ENCODE measurements at places on chromosomes 16 and 17.

DNA sequence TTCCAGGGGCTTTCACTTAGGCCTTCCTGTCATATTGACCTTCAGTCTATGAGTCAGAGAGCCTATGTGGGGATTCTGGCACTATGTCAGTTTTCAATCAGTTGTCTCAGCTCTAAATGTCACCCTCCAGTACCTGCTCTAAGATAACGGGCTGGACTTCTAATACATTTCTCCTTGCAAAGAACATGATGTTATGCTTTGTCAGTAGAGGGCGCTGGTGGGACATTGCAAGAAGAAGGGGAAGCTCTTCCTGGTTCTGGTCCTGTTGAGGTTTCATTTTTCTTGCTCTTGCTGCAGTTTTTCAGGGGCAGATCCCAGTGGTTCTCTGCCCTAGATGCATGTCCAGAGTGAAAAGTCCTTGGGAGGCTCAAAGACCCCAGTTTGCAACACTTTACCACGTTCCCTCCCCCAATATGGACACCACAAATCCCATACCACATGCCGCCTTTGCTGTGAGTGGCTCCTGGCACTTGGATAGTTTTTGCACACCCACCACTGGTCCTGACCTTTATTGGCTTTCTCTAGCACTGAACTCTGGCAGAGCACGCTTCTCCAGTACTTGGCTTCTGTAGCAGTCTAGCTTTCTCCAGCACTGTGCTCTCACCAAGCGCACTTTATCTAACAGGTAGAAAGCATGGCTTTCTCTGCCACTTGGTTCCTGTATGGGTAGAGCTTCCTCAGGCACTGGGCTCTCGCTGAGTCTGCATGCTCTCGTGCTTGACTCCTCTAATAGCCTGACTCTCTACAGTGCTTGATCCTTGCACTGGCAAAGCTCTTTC is 49.0 kb downstream of the BCL7C start:
- peak; percentile 78 for DNase-seq

DNA sequence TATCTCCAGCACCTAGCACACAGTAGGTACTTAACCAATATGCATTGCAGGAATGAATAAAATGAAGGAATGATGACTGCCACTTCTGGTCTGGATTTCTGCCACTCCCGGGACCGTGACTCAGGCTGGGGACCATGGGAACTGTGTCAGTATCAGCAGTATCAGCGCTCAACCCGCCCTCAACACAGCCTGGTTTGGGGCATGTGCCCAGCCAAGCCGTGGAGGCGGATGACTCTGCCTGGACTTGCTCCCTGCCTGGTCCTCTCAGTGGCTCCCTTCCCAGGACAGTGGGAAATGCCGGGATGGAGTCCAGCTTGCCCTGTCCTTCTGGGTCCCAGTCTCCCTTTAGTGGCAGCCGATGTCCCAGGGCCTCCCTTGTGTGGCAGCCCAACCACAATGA is 55.1 kb downstream of the SRCIN1 start:
- DNase-seq = no peak

DNA sequence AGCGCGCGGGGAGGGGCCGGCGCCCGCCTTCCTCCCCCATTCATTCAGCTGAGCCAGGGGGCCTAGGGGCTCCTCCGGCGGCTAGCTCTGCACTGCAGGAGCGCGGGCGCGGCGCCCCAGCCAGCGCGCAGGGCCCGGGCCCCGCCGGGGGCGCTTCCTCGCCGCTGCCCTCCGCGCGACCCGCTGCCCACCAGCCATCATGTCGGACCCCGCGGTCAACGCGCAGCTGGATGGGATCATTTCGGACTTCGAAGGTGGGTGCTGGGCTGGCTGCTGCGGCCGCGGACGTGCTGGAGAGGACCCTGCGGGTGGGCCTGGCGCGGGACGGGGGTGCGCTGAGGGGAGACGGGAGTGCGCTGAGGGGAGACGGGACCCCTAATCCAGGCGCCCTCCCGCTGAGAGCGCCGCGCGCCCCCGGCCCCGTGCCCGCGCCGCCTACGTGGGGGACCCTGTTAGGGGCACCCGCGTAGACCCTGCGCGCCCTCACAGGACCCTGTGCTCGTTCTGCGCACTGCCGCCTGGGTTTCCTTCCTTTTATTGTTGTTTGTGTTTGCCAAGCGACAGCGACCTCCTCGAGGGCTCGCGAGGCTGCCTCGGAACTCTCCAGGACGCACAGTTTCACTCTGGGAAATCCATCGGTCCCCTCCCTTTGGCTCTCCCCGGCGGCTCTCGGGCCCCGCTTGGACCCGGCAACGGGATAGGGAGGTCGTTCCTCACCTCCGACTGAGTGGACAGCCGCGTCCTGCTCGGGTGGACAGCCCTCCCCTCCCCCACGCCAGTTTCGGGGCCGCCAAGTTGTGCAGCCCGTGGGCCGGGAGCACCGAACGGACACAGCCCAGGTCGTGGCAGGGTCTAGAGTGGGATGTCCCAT is 232.8 kb downstream of the SEC14L1 start:
- peak; percentile 73 for DNase-seq

- DNase-seq = no peak
Measured at GRCh38 chr16:65657556-65657955, 535.7 kb upstream of the CDH11 start.

DNA sequence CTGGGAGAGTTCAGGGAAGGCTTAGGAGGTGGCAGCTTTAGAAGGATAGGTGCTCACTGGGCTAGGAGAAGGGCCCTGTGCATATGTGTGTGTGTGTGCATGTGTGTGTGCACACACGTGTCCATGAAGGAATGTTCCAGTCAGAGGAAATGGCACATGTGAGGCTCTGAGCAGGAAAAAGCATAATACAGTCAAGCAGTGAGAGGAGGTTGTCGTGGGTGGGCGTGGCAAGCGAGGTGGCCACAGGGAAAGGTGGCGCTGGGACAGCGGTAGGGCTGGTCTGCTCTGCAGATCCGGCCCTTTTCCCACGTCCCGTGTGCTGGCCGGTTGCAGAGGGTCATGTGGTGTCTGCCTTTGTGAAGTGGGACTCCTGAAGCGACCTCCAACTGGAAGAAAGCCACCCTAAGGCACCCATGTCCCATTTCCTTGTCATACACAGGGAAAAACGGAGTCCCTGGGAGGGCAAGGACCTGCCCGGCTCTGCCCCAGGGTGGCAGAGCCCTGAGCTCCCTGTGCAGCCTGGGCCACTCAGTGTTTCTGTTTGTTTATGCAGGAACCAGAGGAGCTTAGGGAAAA is 40.1 kb downstream of the NT5M start:
- no peak for DNase-seq

- DNase-seq = no peak
Measured at GRCh38 chr16:4564661-4565267, 8.6 kb downstream of the C16orf96 start.

- DNase-seq = no peak
Measured at GRCh38 chr17:79144133-79144532, 69.5 kb downstream of the ENGASE start.

- DNase-seq = no peak
Measured at GRCh38 chr16:68335175-68335574, 24.4 kb downstream of the PRMT7 start.

DNA sequence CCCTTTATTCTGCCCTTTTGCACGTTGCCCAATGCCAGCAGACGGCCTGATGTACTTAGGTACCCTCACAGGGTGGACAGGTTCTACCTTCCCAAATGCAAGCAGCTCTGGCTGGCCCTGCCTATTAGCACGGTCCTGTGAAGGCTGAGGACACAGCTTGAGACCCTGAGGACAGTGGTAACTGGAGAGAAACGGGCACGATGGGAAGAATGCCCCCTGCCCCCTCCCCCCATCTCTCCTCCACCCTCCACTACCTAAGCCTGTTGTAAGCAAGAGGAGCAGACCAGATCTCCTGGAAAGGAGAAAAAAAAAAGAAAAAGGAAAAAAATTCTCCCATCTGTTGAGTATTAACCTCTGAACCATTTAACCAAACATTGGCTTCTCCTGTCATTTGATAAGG is 34.1 kb downstream of the MEOX1 start:
- DNase-seq = no peak

DNA sequence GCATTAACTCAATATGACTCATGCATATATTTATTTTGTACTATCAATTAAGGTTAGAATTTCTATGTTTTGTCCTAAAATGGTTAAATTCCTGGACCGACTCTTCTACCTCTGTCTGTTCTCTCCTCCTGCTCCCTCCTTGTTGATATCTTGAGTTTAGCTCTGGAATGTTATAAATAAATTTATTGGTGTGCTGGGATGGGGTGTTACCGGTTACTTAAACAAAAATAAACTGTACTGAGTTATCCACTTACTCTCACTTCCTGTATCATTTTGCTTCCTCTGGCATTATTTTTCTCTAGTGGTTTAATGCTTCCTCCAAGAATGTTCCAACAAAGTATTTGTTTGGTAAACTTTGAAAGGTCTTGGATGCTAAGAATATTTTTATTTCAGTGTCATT is 120.1 kb downstream of the ABCA8 start:
- no peak for DNase-seq

- no peak for DNase-seq
Measured at GRCh38 chr16:19505600-19506303, 16.1 kb downstream of the GDE1 start.

GRCh38 chr16:86059253-86060171 is 160.6 kb downstream of the IRF8 start:
- DNase-seq = no peak

DNA sequence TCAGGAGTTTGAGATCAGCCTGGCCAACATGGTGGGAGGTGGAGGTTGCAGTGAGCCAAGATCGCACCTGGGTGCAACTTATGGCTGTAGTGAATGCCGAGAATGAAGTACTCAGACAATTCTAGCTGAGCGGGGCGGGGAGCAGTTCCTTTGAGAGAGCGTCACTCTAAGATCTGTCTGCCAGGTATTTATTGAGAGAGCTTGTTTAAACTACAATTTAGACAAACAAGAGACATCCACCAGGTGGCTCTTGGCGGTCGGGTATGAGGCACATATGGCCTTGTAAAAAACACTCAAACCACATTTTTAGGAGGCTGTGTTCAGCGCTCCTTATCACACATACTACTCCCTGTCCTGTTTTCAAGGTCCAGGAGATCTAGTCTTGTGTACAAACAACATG is 40.6 kb upstream of the CDH1 start:
- DNase-seq = no peak

GRCh38 chr16:30740364-30741251 is 7.6 kb upstream of the PHKG2 start:
- DNase-seq = peak; percentile 88

DNA sequence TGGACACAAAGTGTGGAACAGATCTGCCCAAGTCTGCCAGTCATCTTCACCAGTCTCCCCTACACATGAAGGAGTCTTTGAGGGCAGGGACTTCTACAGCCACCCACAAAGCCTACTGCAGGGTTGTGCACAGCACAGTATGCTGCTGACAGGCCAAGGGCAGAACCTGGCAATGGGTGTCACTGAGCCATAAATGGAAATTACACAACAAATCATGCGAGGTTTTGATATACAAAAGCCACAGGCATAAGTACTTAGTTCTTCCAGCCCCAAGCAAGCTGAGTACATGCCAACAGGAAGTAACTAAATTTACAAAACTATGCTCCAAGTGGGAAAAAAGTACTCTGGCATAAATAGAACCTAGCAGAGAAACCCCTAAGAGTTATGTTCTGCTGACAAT is 7.8 kb upstream of the PSMC3IP start:
- DNase-seq = no peak

DNA sequence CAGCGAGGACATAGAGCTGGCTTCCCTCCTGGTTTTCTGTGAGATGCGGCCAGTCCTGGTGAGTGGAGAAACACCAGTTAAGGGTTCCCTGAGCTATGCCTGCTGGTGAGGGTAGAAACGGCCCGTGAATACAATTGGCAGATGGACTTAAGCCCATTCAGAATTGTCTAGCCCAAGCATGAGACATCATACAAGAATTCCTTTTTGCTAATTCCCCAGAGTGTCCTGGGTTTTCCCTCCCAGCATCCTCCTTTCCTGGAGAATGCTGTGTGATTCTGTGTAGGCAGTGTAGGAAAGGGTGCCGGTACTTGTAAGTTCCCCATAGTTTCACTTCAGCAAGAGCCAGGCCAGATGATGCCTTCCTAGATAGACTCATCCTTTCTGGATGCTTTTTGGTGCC is 65.1 kb downstream of the SDR42E1 start:
- DNase-seq = no peak

DNA sequence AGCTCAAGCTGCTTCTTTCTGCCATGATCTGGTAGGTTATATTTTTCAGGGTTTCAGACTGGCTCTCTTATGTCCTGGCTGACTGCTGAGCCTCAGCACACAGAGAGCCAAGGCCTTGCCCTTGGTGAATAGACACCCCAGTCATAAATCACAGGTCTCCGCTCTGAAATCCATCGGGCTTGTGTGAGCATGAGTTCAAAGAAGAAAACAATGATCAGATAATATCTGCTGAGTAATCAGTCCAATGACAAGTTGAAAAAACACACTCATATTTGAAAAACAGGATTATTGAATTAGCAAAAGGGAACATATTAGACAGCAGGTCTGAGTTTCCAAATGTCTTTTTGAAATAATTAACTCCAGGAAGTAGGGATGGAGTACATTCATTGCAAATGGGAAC is 51.1 kb upstream of the NDRG4 start:
- no peak for DNase-seq

DNA sequence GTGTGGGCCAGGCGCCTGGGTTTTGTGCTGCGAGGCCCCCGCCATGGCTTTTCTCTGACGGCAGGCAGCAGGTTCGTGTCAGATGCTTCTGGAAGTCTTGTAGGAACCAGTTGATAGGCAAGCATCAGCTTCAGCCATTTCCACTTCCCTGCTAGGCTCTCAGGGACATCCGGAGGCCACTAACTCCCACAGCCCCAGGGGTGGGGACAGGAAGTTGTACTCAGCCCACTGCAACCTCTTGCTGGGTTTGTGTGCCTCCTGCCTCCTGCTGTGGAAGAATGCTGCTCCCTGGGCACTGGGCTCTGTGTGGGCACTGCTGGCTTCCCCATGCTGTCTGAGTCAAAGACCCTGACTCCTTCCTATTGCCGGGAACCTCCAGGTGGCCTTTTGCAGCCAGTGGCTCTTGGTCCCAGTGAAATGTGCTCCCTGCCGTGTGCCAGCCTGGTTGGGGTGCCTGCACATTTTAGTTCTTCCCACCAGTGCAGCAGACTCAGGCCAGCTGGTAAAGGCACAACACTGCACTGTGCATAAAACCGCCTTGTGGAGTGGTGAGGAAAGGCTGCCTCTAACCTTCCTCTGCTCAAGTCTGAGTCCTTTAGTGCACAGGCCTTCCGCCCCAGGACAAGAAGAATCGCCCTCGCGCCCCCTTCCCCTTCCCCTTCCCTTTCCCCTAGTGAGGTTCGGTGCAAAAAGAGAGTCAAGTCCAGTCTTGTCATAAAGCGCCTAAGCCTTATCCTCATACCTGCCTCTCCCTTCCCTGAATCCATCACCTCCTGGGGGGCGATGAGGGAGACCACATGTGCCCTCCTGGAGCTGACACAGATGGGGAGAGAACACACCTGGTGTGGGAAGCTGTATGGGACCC is 16.6 kb downstream of the LDHD start:
- no peak for DNase-seq
